ENCODE measurements at places on chromosomes 2 and 18. TPM values are rescaled to one million over a fixed set of nuclear protein-coding genes. Genes with fewer than 3 reads are reported as not detected.
A peak's percentile ranks its signal among the peaks of the same experiment; 100 is the strongest.

DNA sequence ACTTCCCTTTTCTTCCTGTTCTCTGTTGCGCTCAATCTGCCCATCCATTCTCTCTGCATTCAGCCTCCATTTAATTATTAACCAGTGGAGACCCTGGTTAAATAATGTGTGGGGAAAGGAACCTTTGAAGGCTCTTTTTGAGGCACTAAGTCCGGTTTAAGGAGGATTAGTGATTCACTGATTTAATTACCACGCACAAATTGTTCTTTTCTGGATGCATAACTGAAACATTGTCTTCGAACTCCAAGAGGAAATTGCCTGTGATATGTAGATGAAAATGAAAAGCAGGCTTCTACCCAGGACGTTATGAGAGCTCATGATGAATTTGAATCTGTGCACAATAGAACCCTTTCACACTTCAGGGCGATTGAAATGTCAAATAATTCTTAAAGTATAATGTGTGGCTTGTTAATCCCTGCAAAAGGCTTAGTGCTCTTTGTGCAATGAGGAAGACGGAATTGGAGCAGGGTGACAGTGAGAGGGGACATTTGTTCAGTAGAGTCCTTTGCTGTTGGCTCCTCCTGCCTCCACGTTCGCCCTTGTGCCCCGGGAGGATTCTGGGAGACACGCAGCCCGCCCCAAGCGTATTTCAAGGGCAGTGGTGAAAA lies 51.1 kb upstream of the ZNF236 start:
- DNase-seq = no peak

DNA sequence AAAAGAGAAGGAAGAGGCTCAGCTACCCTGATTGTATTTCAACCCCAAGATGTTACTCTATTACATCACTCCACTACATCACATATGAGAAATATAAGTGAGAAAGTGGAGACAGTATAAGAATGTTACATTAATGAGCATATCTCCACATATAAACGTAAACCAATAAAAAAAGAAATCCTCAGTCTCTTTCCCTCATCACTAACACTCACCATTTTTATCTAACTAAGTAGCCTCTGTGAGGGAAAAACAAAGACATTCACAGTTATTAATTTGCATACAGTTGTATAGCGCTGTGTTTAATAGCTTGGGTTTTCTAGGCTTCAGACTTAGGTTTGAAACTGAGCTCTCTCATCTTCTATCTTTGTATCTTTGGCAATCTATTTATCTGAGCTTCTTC lies 489.1 kb upstream of the LRRTM4 start:
- no peak for DNase-seq

- DNase-seq = no peak
These were observed 185.8 kb upstream of the ACVR2A start for GRCh38 chr2:147659051-147659450.

DNA sequence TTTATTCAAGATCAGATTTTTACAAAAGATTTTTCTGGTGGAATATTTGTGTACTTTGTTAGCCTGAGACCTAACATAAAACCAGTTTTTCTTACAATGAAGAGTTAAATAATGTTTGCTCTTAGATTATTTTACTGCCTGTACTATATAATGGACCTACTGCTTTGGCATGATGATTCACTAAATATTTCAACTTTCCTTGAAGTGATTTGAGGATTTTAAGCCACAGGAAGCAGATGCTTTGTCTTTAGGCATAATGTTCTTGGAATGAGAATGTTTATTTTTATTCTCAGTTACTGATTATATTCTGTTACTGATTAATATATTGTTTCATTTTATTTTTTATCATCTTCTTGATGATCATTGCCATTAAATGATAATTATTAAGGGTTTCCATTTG lies 175.3 kb upstream of the LRP1B start:
- DNase-seq = no peak

Gene ASIC4
- 0.19 TPM for total RNA-seq

Gene MYO7B
- not detected for total RNA-seq

GRCh38 chr18:35426786-35427185 lies 49.6 kb upstream of the ZNF396 start:
- no peak for DNase-seq

Gene SIX3
- total RNA-seq = 0.21 TPM

- no peak for DNase-seq
These were observed 141.4 kb upstream of the DOK6 start for GRCh38 chr18:69259282-69259681.

Gene REG3G
- total RNA-seq = not detected

DNA sequence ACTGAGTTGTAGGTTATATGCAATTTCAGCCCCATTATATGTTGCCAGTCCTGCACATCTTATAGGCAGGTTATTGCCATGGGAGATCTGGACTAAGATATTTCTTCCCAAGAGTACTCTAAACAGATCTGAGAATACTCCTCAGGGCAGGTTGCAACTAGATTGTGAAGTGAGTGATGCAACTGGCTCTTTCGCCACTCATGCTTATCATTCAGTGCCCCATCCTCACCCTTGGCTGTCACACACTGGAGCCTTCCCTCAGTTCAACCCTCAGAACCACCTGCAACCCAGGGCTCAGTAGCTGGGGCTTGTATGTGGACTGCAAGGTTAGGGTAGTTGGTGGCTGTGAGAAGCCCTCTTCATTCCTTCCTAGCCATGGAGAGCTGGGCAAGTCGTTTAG lies 14.1 kb downstream of the MERTK start:
- DNase-seq = no peak

Gene RMC1
- 21.3 TPM for total RNA-seq

DNA sequence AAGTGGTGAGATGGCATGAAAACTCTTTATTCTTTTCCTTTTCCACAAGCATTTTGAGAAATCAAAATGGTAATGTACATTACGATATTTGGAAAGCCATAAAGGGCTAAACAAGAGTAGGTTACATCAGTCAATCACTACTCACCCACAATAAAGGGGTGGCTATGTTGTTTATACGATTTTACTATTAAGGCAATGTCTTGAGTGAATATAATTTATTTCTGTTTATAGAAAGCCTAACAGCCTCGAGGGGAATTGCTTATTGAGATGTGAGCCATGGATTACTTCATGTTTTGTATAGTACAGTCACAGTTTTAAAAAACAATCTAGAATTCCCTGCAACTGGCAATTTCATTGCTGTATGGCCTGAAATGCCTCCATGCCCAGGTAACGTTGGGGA lies 237.5 kb upstream of the RBBP8 start:
- no peak for DNase-seq

- DNase-seq = no peak
These were observed 162.2 kb downstream of the ALPK2 start for GRCh38 chr18:58466636-58467205.

- DNase-seq = no peak
These were observed 749.2 kb downstream of the ADCYAP1 start for GRCh38 chr18:1653873-1654272.

DNA sequence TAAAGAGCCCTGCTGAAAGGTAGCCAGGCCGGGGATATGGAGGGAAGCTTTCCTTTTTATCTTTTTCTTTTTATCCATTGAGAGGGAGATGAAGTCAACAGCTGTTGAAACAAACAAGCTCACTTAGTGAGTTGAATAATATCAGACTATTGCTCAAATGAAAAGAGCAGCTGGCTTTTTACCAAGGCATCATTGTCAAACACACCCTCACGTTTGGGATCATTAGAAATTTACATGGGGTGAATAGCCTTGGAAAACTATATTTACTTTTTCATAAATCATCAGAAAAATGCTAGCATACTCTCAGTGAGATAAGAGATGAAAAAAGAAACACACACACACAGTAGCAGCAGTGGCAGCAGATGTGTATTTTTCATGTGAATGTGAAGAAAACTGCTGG lies 71.5 kb upstream of the HNMT start:
- no peak for DNase-seq

Gene KLHL14
- total RNA-seq = 1.3 TPM

DNA sequence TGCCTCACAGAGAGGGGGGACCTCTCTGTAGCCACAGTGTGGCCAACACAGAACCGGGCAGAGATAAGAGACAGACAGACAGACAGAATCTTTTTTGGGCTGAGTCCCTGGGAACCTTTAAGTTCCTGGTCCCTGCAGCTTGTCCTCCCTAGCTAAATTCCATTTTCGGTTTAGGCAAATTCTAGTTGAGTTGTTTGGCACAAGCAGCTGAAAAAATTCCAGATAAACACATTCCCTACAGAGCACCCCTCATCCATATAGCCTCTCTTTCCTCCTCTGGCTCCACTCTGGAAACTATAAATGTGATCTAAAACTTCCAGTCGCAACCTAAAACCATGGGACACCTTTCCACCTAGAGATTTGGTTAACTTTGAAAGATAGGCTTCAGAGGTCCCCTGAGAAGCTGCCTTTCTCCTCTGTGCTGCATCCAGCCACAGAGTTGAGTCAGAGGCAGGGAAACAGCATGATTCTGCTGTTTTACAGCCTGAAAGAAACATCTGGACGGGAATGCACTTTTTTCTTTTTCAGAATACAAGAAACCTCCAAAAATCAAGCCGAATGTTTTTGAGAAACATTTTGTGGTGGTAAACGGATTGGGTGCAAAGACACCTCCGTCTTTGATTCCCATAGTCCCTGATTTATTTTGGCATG lies 30.9 kb downstream of the SLC4A3 start:
- DNase-seq = no peak

Gene RASGRP3
- total RNA-seq = not detected

GRCh38 chr18:3264362-3264761 lies 2.4 kb downstream of the MYL12B start:
- DNase-seq = no peak

DNA sequence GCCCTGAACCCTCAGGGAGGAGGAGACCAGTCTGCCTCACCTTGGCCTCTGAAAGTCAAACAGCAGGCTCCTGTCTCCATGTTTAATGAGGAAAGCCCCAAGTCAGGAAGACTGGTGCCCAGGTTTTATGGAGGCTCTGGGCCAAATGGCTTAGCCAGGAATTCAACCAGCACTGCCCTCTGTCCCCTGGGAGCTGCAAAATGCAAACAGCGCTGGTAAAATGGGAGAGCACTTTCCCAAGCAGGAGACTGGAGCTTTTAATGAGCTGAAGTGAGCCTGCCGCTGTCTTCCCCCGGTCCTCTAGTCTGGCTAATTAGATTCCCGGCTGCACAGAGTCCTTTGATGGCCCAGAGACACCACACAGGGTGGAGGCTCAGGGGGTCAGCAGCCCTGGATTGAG lies 276.0 kb upstream of the TRIB2 start:
- DNase-seq = no peak

DNA sequence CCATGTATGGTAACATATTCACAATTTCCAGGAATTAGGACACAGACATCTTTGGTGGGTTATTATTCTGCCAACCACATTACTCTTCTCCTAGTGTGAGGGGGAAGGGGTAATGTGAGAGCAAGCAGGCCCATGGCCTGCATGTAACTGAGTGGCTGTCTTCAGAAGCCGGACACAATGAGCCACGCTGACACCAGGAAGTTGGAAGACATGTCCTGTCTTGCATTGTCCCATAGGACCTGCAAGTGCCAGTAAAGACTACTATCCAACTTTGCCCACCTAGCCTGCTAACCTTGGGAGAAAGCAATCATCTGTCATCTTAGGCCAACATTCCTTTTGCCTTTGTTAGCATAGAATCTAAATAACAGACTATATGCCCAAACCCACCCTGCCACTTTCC lies 86.2 kb upstream of the SH3BP4 start:
- DNase-seq = no peak

GRCh38 chr18:76431437-76432273 lies 63.4 kb downstream of the ZNF516 start:
- peak; percentile 44 for DNase-seq

GRCh38 chr2:234579231-234579962 lies 82.5 kb upstream of the ARL4C start:
- DNase-seq = no peak

DNA sequence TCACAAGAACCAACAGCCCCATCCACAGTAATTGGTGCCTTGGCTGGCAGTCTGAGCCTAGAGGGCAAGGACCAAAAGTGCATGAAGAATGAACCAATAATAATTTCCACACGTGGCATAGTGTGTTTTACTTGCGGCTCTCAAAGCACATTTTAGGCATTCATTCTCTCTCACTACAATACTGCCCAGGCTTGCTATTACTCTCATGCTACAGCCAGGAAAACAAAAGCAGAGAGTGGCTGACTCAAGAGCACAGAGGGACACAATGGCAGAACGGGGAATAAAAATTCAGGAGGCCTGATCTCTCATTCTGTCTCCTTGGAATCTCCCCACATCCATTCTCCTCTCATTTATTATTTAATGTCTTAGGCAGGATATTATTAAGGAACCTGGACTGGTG lies 57.0 kb upstream of the NOL4 start:
- DNase-seq = no peak

DNA sequence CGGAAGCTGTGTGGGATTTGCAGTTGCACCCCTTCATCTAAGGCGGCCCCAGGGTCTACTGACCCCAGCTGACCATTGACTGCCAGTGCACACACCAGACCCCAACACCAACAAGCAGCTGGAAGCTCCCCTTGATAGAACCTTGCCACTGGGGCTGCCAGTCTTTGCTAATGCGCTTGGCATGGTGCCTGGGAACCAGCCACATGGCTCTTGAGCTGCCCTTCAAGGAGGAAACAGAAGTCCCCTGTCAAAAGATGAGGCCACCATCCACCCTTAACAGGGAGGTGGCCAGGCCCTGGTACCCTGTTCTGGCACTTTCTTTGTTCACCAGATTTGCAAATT lies 8.6 kb downstream of the ALPI start:
- no peak for DNase-seq

DNA sequence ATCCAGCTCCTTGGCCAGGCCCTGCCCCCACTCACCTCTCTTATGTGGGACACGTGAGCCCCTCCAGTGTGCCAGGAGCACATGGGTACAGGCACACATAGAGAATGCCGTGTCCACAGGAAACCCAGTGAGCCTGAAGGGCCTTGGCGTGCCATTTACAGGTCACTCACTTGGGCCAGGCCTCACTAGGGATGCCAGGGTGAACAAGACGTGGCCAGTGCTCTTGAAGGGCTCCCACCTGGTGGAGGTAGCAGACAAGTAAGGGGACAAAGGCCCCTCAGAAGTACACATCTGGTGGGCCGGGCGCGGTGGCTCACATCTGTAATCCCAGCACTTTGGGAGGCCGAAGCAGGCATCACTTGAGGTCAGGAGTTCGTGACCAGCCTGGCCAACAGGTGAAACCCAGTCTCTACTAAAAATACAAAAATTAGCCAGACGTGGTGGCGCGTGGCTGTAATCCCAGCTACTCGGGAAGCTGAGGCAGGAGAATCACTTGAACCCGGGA lies 15.1 kb upstream of the C1QL2 start:
- DNase-seq = no peak

Gene MAP3K2
- total RNA-seq = 23.2 TPM

DNA sequence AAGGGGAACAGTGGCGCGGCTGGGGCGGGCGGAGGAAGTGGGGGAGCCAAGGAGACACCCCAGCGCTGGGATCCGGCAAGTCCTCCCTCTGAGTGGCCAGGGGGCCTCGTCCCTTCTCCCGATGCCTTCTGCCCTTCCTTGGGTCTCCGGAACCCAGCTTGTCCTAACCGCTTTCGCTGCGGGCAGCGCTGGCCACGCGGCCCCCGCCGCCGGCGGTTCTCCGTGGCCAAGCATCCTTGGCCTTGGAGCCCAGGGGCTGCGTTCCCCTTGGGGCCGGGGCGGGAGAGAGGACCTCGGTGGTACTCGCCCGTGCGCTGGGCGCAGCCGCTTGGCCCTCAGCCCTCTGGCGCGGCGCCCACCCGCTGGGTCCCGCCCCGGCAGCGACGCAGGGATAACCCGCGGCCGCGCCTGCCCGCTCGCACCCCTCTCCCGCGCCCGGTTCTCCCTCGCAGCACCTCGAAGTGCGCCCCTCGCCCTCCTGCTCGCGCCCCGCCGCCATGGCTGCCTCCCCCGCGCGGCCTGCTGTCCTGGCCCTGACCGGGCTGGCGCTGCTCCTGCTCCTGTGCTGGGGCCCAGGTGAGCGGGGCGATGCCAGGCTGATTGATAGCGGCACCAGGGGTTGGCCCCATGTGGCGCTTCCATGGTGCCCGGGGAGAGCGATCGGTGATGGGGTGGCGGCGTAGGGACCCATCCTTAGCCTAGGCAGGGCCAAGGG lies 128.7 kb downstream of the UXS1 start:
- DNase-seq = peak; percentile 63

Gene CRYGC
- not detected for total RNA-seq
